ENCODE measurements at places on chromosomes 6 and 20.

DNA sequence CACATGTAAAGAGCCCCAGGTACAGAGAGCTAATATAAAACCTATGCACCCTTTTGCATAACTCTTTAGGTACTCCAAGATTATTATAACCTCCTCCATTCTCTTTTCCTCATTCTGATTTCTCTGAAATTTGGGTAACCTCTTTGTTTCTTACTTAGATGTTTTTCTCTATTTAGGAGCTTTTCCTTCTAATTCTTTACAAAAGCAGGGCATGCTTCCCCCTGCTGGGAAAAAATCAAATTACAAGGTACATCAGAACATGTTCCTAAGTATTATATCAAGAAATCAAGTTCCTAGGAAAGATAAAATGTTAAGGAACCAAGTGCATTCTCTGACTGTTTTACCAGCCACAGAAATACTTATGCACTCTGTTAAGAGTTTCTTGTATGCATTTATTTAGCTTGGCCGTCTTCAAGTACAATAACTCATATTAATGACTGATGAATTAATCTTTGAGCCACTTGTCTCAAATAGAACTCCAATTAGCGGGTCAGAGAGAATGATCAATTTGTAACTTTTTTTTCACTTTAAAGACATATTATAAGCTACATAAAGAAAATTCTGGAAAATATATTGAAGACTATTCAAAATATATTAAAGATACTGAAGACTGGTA lies 2.1 kb downstream of the KHDRBS2 start:
- peak; percentile 94 for DNase-seq

DNA sequence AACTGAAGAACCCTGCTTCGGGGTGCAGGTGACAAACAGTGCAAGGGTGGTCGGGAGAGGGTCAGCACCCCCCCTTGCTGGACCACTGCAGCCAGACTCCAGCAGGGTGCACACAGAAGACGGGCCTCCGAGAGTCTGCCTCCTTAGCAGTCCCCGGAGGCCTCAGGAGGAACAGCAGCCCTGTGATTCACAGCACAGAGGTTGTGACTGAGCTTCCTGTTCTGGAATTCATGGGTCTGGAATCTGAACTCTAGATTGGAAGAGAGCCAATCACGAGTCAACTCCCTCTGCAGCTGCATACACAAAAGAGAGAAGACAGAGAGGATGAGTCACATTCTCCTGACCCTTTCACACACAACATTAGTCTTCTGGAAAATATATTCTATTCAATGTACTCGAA lies 249.0 kb upstream of the OPRM1 start:
- DNase-seq: no peak

DNA sequence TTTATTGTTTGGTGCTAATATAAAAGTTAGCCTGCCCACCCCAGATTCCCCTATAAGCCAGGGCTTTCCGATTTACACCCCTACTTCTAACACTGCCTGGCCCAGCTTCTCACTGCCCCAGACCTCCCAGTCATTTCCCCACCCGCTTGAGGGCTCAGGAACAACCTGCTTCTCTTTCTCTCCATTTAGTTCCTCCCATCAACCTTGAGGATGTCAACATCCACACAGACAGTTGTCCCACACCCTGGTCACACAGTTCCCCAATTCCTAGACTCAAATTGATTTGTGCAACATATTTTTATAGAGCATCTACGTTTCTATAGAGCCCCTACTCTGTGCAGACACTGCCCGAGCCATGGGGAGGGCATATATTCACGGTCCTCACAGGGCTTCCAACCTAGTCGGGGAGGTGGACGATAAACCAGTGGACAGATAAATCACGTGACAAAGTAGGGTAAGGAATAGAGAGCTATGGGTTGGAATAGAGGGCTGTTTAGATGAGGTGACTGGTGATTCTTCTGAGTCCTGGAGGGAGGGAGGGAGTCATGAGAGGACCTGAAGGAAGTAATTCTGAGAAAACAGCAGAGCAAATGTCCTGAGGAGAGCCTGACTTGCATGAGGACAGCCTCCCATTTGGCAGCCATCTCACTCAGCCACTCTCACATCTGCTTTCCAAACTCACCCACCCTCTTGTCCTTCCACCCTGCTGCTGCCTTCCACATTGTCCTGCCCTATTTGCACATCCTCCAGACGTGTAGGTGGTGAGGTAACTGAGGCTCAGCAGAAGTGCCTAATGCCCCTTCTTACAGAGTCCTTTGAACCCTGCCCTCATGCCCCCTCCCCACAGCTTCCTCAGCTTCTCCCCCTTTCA lies 6.3 kb downstream of the GABRR2 start:
- no peak for DNase-seq

DNA sequence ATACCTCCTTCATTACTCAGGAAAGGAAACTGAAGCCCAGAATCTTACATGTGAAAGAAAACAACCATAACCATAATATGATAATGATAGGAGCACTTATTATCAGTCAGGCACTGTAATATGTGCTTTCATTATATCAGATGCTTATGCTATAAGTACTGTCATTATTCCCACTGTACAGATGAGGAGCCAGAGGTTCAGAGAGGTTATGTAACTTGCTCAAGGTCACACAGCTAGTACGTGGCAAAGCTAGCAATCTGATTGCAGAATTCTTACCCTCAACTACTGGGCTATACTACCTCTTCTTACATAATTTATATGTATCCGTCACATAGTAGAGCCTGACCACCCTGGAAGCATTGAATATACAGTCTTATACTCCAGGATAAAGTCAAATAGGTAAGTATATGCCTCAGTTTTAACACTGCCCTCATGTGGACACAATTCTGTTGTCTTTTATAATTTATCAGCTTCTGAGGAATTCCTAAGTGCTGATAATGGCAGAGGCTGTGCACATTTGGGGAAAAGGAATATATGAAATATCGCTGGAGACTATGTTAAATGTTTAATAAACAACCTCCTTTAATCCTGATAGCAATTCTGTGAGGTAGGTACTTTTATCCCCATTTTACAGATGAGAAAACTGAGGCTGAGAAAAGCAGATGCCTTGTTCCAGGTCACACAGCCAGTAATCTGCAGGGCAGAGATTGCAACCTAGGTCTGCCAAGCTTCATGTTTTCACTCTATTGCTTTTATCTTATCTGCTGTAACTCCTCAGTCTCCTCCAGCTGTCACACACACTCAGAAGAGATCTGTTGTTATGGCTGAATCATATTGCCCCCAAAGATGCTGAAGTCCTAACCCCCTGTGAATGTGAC lies 13.4 kb downstream of the BCAS1 start:
- DNase-seq: no peak

GRCh38 chr6:167245591-167245990 lies 45.5 kb upstream of the UNC93A start:
- DNase-seq: peak; percentile 71
